ENCODE measurements at places on chromosomes 6 and 20.

DNA sequence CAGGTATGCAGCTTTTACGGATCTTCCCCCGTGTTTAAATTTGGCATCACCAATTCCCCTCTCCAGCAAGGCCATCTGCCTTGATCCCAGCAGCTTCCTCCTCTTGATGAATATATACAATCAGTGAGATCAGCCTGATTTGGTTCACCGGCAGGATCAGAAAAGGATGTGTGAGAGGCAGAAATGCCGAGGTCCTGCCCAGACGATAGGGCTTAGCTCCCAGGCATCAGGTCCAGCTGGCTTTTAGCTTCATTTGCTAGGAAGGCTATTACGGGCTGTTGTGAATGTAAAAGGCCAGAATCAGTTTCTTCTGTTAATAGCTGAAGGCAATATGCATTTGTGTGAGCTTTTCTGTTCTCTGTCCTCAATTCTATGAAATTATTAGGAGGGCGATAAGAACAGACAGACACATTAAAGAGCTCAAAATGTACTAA lies 372.8 kb downstream of the BTBD9 start:
- no peak for DNase-seq

DNA sequence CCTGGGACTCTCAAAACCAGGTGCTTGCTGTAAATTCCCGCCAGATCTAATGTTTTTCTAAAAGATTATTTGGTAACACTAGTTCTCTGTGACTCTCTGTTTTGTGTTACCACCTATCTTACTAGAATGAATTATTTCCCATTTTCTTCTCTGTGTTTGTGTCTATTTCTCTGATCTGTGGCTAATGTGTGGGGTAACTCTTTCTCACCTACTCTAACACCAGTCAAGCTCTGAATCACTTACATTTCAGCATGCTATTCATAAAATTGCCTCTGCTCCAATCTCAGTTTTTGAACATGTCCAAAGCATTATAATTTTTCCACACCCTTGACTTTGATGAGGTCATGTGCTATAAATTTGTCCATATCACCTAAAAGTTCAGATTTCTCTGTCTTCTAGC lies 23.2 kb upstream of the COL19A1 start:
- no peak for DNase-seq

- DNase-seq, result no peak
Measured at GRCh38 chr6:130575971-130576370, 210.2 kb downstream of the TMEM200A start.

DNA sequence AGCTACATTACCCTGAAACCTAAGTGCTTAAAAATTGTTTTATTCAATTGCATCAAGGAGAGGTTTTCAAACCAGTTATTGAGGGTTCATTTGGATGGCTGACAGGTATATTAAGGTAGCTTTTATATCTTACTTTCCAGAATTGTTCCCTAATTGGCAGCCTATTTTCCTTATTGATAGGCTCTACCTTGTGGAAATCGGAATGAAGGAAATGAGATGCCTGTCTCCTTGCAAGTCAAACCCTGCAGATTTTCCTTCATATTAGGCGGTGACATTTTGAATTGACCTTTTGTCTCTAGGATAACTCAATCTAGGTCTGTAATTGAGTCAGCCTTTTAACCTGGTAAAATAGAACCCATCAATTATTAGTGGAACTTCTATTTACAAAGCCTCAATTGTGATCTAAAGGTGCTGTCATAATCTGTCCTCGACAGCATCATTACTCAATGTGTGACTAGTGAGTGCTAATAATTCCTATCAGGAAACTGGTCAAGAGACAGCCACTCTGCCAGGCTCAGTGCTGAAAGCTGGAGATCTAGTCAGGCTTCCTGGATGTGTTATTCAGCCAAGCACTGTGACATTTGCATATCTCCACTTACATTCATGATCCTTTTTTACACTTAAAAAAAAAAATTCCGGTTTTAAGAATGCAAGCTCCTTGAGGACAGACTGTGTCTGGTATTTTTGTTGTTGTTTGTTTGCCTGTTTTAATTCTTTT lies 20.1 kb downstream of the OPRM1 start:
- DNase-seq, result no peak

GRCh38 chr6:128319157-128319556 lies 201.2 kb downstream of the PTPRK start:
- DNase-seq, result no peak

GRCh38 chr20:35648836-35649235 lies 15.9 kb downstream of the CPNE1 start:
- DNase-seq, result no peak

DNA sequence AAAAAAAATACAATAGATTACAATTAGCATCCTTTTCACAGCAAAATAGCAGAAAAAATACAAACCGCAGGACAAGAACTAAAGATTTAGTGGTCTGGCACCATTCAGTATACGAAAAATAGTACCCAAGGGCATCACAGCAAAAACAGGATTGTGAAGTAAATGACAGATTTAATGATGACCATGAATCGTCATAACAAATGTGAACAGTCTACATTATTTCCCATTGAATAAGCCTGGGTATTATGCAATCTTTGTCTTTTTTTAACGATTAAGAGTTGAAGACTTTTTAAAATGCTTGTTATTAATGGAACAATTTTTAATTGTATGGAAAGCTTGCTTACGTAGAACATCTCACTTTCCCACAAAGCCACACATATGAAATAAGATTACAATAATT lies 432.8 kb downstream of the PKHD1 start:
- DNase-seq, result no peak

GRCh38 chr20:56360133-56360907 lies 1.5 kb downstream of the FAM210B start:
- DNase-seq, result no peak

- no peak for DNase-seq
Measured at GRCh38 chr6:54621285-54621684, 225.3 kb upstream of the FAM83B start.

GRCh38 chr20:24393903-24394302 lies 75.5 kb upstream of the SYNDIG1 start:
- DNase-seq, result no peak

GRCh38 chr20:11119573-11119972 lies 445.8 kb upstream of the JAG1 start:
- DNase-seq, result no peak

DNA sequence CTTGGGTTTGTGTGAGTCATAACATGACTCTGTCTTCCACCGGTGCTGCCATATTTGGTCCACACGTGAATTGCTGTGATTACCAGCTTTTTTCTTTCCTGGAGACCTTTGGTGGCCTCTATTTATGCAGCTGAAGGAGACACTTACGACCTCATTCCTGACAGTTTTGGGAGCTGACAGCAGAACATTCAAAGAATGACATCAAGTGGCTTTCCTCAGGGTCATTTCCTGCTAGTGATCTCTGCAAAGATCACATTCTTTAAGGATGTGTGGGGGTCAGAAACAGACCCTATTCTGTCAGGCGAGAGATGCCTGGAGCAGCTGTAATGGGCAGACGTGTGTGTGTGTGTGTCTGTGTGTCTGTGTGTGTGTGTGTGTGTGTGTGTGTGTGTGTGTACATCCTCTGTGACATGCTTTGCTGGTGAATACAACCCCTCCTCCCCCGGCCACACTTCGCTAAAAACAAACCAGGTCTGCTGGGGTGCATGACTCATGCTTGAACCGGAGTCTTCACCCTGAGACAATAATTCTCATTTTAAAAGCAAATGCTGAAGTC lies 115.6 kb downstream of the TMEM170B start:
- DNase-seq, result no peak

DNA sequence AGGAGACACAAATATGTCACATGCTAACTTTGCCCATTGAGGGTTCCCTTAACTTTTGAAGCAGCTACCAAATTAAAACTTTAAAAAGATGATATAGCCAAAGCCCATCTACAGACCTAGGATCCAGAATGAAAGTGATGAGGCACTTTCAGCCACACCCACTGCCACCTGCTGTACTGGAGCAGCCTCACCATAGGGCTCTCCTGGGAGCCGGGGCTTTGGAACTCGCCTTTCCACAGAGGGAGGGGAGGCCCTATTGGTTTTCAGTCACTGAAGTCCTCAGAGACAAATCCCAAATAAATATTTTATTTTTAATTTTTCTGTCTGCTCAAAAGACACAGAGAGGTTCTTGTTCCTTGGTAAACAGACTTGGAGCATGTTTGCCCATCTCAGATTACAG lies 238.1 kb upstream of the TAB2 start:
- DNase-seq, result no peak

GRCh38 chr6:113934101-113934500 lies 36.8 kb downstream of the HDAC2 start:
- DNase-seq, result no peak

DNA sequence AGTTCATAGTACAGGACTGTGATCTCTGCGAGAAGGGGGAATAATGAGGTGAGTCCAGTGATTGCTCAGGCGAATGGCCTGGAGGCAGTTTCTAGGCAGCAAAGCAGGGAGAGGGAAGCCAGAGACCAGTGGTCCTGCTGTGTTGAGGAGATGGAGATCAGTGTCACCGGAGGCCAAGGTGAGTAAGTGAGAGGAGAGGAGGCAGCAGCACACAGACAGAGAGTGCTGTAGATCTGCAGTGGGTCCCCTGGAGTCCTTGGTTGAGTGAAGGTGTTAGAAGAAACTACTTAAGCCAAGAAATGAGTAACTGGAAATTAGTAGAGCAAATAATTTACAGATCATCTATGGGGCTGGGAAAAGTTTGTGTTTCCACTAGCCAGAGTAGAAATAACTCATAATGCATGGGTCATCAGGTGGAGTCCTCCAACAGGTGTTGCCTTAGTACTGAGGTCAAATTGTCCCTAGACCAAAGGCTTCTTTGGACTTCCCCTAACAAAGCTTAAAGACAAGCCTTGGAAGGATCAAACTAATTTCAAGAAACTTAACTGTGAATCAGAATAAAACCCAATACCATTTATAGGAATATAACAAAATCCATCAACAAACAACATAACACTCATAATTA lies 13.6 kb downstream of the HEBP2 start:
- no peak for DNase-seq

DNA sequence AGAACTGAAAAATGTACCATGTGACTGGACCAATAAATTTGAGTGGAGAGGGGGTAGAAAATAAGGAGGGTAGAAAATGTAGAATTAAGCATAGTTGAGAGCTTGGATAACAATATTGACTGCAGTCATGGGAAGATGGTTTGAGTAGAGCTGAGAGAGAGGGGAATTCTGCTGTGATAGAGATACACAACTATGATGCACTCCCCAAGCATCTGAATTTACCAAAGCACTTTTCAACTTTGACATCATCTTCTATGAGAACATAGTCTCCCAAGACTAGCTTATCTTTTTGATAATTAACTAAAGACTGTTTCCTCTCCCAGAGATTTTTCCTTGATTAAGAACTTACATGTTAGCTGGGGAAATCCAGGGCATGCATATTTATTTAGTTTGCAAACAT lies 103.1 kb downstream of the TNFRSF21 start:
- DNase-seq, result no peak

- DNase-seq, result no peak
Measured at GRCh38 chr20:33488201-33488600, 1.7 kb upstream of the CBFA2T2 start.

- DNase-seq, result no peak
Measured at GRCh38 chr20:62651285-62652021, 9.2 kb downstream of the SLCO4A1 start.

GRCh38 chr6:6320901-6321300 lies 439 bp upstream of the F13A1 start:
- no peak for DNase-seq

GRCh38 chr6:29941471-29941870 lies 861 bp upstream of the HLA-A start:
- DNase-seq, result no peak

- peak; percentile 47 for DNase-seq
Measured at GRCh38 chr20:346640-347316, at the start of gene NRSN2. Gene NRSN2 (plus strand): TSS chr20:347111. CDS start chr20:349644, 2,533 bp downstream.

DNA sequence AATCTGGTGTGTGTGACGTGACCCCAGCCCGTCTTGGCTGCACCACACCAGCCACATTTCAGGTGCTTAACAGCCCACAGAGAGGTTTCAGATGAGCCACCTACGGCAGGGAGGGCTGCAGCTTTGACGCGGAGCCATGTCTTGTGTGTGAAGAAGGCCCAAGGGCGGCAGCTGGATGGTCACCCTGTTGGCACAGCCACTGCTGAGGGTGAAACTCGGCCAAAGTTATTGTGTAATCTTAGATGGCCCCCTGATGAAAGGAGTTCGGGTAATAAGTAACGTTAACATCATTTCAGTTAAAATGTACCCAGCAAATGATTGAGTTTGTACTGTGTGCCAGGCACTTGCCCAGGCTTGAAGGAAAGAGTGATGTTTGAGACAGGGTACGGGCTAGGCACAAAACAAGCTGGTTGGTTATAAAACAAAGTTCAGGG lies 97.2 kb downstream of the SSR1 start:
- DNase-seq, result no peak

- no peak for DNase-seq
Measured at GRCh38 chr6:108841377-108841855, 6.8 kb upstream of the ARMC2 start.
